NCI-H2227 treated with DMSO at 0.1 percent for 48 hours (cell line): ENCODE measurements at places on chromosomes 5 and 9.

DNA sequence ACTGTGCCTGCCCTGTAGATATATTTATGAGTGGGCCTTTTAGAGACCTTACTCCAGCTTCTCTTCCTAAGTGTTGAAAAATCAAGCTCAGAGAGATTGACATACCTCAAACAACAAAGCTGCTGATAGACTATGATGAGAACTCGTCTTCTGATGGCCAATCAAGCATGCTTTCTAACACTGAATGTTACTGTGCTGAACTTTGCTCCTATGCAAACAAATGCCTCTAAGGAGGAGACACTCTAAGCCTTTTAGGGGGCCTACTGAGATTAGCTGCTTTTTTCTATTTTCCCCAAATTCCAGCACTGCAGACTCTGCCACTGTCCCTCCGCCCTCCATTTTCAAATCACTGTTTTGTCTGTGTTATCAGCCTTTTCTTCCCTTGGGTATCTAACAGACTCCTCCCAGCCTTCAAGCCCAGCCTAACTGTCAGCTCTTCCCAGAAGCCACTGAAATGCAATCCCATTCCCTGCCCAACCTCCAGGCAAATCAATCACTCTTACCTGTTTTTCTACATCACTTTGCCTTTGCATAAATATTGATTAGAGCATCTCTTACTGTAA is 39.5 kb downstream of the TXNDC8 start:
- no peak for DNase-seq

DNA sequence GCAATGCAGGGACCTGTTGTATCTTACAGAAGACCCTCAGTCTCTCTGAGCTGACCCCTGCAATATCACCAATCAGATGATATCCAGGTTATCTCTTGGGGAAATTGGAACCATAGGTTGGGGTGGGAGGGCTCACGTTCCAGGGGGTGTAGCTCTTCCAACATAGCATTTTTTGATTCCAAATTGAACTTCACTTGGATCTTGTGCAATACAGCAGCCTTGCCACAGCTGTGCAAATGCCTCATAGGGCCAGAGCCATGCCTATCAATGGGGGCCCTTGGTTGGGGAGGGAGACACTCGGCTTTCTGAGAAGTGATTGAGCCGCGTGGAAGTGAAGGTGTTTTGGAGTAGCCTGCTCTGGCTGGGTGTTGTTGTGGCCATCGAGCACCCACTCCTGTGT is 117.2 kb upstream of the PITX1 start:
- DNase-seq = no peak

GRCh38 chr5:133246376-133247150 is 194.8 kb downstream of the HSPA4 start:
- DNase-seq = no peak

DNA sequence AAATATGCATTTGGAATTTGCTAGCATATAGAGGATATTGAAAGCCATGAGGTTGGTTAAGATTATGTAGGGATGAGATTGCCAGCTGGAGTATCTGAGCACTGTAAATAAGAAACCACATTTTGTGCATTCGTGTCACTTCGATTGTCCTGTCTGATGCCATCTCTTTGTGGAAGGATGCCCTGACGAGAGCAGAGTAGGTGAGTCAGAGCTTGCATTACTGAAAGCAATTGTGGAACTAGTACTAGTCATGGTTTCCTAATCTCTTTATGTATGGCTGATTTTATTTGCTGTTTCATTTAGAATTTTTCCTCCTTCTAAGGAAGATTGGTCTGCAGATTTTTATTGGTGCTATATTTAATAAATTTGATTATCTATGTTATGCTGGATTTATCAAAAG is 14.5 kb upstream of the TAS2R1 start:
- DNase-seq = no peak

GRCh38 chr5:146426305-146426704 is 20.8 kb upstream of the TCERG1 start:
- no peak for DNase-seq

DNA sequence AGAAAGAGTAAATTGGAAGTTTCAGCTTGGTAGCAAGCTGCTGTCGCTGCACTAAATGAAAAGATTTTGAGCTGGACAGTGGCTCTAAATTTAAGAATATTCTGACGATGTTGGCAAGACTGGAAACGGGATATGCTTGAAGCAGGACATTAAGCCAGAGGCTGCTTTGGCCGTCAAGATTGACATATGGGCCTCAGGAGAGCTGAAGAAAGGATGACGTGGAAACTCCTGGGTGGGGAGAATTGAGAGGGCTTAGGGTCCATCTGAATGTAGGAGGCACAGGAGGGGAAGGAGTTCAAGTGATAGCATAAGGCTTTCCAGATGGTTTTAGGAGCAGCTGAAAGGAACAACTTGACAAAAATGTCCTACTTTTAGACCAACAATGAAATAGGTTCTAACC is 108.9 kb downstream of the PAPPA start:
- no peak for DNase-seq

DNA sequence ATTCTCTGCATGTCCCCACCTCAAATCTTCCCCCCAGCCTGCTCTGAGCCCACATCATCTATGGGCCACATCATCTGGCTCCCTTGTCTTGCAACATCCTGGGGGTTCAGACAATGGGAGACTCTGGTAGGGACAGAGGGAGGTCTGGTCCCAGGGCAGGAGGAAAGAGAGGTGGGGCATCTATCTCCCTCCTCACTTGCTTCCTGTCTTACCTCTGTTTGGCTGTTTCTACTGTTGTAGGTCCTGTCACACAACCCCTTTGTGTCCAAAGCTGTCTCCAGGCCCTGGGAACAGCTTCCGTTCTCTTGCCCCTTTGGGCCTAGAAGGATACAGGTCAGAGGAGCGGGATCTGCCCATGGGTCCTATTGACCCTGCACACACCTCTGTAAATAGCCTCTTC is 227.2 kb downstream of the NSG2 start:
- no peak for DNase-seq

DNA sequence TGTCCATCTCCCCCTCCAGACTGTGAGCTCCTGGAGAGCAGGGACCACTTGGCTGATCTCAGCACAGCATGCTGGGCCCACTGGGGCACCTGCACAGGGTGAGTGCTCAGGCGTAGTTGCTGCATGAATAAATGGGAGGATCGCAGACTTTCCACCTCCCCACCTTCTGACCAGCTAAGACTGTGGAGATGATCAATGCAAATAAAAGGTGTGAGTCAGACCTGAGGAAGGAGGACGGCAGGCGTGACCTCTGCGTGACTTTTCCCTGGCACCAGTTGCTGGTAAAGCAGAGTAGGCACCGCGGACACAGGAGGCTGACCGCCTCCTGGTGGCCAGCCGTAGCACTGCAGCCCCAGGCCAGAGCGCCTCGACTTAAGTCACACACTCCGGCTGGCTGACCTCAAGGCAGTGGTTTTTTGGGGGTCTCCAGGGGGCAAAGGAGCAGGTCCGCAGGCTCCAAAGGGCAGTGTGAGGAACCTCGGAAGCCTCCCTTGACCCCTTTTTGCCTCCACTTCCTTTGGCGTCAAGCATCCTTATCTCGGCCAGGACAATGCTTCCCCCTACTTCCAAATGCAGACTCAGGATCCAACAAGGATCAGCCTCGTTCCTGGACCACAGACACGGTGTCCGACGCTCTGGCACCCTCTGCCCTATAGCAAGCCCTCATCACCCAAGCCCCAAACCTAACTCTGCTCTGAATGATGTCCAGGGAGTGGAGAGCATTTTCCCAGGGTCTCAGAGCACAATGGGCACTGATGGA is 12.7 kb upstream of the TDRD7 start:
- no peak for DNase-seq

GRCh38 chr5:159105145-159106053 is 5.7 kb upstream of the EBF1 start:
- no peak for DNase-seq

DNA sequence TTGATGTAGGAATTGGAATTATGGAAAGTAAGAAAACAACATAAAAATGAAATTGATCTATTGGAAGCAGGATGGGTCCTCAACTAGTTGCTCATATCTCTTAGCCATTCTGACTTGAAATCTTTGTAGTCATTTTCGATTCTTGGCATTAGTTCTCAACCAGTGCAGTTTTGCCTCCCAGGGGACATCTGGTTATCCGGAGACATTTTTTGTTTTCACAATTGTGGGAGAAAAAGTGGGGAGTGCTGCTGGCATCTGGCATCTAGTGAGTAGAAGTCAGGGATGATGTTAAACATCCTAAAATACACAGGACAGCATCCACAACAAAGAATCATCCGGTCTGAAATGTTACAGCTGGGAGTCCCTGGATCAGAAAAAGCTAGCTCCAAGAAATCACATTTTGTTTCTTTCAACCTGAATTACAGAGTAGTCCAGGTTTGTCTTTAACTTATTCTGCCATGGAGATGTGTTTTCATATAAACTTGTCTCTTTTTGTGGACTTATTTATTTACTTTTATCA is 74.9 kb downstream of the FBXL7 start:
- no peak for DNase-seq

DNA sequence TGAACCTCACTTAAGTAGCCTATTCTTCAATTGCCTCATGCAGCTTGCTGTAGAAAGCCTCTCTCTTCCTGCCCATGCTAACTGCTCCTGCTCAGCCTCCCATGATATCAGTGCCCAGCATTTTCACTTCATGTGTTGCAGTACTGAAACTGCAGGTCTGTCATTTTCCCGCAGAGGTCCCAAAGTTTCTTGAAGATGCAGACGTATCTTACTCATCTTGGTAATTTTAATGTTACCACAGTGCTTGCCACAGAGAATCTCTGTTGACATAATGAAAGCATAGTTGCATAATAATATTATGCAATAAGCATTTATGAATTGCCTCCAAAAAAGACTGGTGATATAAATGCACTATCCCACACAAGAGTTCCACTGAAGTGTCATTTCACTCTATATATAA is 561.1 kb upstream of the DAP start:
- no peak for DNase-seq

GRCh38 chr9:70413464-70413798 is 1.0 kb downstream of the KLF9 start:
- no peak for DNase-seq

GRCh38 chr5:87411973-87412629 is 629 bp downstream of the CCNH start:
- DNase-seq = no peak

- DNase-seq = no peak
These were observed 367.1 kb upstream of the RIOK2 start for GRCh38 chr5:97550164-97550563.

DNA sequence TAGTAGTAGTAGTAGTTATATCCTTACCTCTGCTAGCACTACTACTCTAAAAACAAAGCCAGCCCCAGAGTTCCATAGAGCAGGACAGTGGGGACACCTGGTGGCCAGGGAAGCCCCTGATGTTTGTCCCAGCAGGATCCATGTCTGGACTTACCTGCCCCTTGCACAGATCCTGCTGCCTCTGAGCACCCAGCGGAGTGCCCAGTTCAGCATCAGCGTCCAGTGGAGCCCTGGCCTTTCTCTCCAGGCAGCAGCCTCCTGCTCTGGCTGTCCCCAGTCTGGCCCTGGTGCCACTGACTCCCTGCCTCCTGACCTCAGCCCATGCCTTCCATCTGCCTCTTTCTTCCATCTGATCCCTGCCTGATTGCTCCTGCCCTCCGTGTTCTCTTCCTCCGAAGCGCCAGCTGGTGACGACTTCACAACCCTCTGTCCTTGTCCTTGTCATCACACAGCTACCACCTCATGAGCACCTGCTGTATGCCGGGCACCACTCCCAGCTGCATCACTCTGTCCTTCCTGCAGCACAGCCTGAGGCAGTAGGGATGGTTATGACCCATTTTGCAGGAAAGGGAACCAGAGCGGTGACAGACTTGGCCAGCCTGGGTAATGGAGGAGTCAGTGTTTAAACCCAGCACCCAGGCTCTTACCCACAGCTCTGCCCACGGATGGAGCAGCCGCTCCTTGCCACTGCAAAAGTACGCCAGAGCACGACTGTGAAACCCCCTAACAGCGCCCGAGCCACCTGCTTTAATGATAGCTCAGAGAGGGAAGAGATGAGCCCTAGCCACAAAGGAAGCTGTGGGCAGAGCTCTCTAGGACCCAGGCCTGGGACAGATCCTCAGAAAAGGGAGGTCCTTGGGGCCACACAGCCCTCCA is 11.5 kb downstream of the SARDH start:
- peak; percentile 3 for DNase-seq

DNA sequence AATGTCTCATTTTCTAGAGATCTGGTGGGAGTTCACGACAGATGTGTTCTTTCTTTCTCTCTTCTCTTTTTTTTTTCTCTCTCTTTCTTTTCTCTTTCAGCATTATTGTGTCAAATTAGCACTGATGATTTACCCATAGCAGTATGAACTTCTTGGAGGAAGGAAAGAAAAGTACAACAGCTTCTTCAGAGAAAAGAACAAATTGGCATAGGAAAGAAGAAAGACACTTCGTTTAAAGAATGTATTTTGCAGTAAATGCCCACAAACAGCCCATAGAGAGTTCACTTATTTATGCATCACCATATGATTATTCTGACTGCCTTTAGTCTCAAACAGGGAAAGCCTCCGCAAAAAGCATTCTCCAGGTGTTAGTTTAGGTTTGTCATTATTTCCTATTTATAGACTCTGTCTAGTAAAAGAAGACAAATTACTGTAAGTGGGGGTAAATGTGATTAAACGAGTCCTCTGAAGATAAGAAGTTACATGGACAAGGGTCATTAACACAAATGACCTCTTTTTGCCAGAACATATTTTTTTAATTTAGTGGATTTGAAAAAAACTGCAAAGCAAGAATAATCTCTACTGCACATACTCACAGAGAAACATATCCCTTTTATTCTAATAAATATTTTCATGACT is 68.0 kb downstream of the POU5F2 start:
- DNase-seq = peak; percentile 8

GRCh38 chr5:39164529-39165402 is 54.6 kb downstream of the FYB1 start:
- DNase-seq = no peak

- DNase-seq = peak; percentile 14
These were observed 19.2 kb downstream of the NOTCH1 start for GRCh38 chr9:136526625-136527066.

GRCh38 chr5:2381070-2381469 is 370.4 kb downstream of the IRX2 start:
- no peak for DNase-seq

- no peak for DNase-seq
These were observed 181.8 kb upstream of the ELL2 start for GRCh38 chr5:96143450-96143849.

- peak; percentile 8 for DNase-seq
These were observed 501.7 kb downstream of the ARHGEF28 start for GRCh38 chr5:74127381-74128320.
